NCI-H1092 (cell line): ENCODE measurements at places on chromosomes 1 and 21.
A peak's percentile ranks its signal among the peaks of the same experiment; 100 is the strongest.

DNA sequence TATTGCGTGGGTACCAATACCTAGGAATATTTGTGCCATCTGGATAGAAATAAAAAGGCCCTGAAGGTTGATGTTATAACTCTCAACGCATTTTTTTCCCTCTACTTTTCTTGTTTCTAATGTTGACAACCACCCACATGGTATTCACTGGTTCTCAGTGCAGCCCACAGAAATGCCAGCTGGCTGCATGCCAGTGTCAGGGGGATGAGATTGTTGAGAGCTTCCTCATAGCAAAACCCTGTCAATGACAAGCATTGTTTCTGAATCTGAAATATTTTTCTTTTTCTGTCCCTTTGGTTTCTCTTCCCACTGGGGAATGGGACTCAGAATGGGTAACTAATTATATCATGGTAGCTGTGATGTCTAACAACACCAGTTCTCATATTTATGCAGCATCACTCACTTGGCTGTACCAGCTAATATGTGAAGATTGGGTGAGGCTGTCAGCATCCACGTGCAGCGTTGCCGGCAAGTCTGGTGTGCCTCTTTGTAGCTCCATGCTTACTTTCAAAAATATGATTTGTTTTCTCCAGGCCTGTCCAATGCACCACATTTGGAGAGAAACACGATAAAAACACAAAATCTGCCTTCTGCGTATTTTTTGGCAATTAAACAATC, 284.6 kb downstream of the PTBP2 start:
- no peak for DNase-seq

DNA sequence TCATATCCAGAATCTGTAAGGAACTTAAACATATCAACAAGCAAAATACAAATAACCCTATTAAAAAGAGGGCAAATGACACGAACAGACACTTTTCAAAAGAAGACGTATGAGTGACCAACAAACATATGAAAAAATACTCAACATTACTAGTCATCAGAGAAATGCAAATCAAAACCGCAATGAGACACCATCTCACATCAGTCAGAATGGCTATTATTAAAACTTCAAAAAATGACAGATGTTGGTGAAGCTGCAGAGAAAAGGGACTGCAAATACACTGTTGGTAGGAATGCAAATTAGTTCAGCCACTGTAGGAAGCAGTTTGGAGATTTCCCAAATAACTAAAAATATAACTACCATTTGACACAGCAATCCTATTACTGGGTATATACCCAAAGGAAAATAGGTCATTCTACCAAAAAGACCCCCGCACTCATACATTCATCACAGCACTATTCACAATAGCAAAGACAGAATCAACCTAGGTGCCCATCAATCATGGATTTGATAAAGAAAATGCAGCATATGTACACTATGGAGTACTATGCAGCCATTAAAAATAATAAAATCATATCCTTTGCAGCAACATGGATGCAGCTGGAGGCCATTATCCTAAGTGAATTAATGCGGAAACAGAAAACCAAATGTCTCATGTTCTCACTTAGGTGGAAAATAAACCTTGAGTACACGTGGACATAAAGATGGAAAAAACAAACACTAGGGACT, 230.1 kb upstream of the RAB4A start:
- DNase-seq: no peak

- DNase-seq: no peak
Observed at GRCh38 chr1:90370686-90371447, 346.2 kb downstream of the BARHL2 start.

GRCh38 chr1:221698579-221699349, 43.1 kb downstream of the DUSP10 start:
- no peak for DNase-seq

GRCh38 chr1:44327679-44328491, 27.2 kb downstream of the ERI3 start:
- DNase-seq: peak; percentile 70

- DNase-seq: peak; percentile 68
Observed at GRCh38 chr21:39669485-39669884, 56.7 kb downstream of the B3GALT5 start.

DNA sequence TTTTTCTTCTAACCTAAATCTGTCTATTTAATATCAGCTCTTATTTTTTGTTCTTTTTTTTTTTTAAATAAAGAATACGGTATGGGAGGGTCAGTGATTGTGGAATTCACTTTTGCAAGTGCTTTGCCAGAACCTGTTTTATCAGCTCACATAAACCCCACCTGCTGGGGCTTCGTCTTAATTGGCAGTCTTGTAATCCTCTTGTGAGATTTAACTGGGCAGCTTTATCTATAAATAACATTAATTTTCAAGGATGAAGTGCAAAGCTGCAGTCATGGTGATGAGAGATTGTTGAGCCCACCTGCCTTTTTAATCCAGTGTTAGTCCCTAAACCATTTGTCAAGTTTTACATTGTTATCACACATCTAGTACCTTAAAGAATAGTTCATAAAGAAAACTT, 18.2 kb upstream of the PDC start:
- DNase-seq: no peak

DNA sequence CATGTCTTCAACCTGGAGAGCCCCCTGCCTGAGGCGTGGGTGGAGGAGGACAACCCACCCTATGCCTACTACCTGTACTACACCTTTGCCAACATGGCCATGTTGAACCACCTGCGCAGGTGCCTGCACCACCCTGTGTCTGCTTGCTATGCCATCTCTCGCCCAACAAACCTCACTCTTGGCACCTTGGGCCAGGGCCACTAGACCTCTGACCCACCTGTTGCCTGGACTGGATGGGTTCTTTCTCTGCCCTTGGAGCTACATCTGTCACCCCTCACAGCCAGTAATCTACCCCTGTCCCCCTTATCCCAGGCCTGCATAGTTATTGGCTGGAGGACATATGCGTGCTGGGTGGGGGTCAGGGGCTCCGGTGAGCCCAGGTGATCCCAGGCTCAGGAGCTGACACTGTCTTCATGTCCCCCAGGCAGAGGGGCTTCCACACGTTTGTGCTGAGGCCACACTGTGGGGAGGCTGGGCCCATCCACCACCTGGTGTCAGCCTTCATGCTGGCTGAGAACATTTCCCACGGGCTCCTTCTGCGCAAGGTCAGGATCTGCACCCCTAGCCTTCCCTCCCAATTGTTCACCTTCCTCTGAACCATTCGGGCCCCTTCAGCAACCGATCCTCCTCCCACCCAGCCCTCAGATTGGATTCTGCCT, 9.9 kb downstream of the AMPD2 start:
- DNase-seq: no peak

GRCh38 chr1:6435547-6435946, 11.0 kb downstream of the ESPN start:
- DNase-seq: no peak

DNA sequence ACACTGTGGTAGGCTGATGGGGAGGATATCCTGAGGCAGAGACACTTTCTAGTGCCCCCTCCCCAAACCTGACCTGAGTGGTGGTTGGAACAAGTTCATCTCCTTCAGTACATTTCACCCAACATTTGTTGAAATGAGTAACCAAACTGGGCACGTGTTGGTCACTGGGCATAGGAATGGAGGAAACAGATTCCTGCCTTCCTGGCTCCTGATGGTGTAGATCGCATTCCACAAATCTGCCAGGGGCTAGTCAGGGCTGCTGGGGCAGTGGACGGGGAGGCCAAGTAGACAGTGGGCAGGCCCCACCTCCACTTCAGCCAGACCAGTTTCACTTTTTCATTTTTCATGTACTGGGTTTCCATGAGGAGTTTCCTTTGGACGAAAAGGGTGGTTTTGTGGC, 16.5 kb upstream of the ALX3 start:
- no peak for DNase-seq

- no peak for DNase-seq
Observed at GRCh38 chr1:19315378-19316198, 3.5 kb downstream of the SLC66A1 start.

- no peak for DNase-seq
Observed at GRCh38 chr1:97192872-97193572, 471.4 kb downstream of the PTBP2 start.

DNA sequence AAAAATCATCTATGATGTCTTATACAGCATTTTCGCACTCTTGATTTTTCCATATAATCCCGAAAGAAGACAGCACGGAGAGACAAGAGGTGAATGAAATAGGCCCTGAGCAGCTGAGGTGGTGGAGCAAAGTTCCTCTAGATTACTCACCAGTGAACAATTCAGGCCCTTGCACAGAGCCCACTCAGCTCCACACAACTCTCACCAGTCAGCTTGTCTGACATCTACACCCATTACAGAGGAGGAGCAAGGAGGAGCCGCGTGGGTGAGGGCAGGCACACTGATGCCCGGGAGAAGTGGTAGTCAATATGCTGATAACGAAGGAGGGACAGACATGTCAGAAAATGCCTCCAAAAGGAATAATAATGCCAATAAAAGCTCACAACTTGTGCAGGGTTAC, 59.9 kb downstream of the DNM3 start:
- DNase-seq: no peak

GRCh38 chr21:41570791-41571355, 62.9 kb upstream of the TMPRSS2 start:
- no peak for DNase-seq
